ENCODE measurements at places on chromosomes 7 and 10. TPM values are rescaled to one million over a fixed set of nuclear protein-coding genes. Genes with fewer than 3 reads are reported as not detected.

- no peak for DNase-seq
These were observed 102.9 kb upstream of the FAM20C start for GRCh38 chr7:89232-90019.

Gene ZNF735
- not detected for total RNA-seq

- DNase-seq = no peak
These were observed 296.2 kb downstream of the CNTNAP2 start for GRCh38 chr7:146412781-146413180.

- DNase-seq = no peak
These were observed 5.8 kb downstream of the PWWP2B start for GRCh38 chr10:132402781-132403241.

Gene KAZALD1
- not detected for total RNA-seq

Gene PRKAR2B
- 1.9 TPM for total RNA-seq

- DNase-seq = peak; percentile 58
These were observed 23.3 kb downstream of the BPGM start for GRCh38 chr7:134669845-134670373.

DNA sequence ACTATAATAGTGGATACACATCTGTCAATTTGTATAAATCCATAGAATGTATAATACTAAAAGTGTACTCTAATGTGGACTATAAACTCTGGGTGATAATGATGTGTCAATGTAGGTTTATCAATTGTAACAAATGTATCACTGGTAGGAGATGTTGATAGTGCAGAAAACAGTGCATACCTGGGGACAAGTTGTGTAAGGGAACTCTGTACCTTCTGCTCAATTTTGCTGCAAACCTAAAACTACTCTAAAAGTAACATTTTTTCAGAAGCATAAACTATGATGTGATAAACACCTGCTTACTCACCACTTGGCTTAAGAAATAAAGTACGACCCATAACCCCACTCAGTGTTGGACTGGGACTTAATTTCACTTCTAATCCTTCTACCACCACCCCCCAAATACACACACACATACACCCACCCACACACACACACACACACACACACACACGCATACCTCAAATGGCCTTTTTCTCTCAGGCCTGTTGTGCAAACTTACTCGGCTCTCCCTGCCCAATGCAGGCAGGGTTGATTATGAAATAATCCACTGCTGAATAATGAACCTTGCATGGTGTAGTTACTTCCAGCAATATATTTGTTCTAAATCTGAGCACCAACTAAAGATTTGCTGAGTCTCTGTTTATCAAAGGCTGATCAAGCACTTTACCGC, 154.1 kb upstream of the KMT2E start:
- no peak for DNase-seq

- no peak for DNase-seq
These were observed 122.8 kb downstream of the KAT6B start for GRCh38 chr10:74949034-74949832.

Gene LRRC4
- 0.24 TPM for total RNA-seq

DNA sequence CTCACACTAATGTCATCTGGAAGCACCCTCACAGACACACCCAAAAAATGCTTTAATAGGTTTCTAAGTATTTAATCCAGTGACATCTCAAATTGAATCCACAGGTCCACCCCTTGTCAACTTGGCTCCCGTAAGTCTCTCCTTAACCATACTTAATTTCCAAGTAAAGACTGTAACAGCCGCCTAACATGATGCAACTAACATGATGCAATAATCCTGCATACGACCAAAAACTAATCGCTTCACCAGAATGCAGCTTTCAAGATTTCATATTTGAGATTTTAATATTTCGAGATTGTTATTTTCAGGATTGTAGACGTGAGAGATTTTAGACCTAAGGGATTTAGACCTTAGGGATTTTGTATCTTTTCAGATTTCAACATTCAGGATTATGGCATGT, 3.7 kb upstream of the HDAC9 start:
- no peak for DNase-seq

- no peak for DNase-seq
These were observed 55.8 kb downstream of the LOXL4 start for GRCh38 chr10:98212196-98212595.

Gene OR13A1
- total RNA-seq = not detected

Gene TDRD1
- not detected for total RNA-seq

Gene MMP21
- not detected for total RNA-seq

GRCh38 chr10:15213461-15213861, 45.0 kb upstream of the NMT2 start:
- no peak for DNase-seq

DNA sequence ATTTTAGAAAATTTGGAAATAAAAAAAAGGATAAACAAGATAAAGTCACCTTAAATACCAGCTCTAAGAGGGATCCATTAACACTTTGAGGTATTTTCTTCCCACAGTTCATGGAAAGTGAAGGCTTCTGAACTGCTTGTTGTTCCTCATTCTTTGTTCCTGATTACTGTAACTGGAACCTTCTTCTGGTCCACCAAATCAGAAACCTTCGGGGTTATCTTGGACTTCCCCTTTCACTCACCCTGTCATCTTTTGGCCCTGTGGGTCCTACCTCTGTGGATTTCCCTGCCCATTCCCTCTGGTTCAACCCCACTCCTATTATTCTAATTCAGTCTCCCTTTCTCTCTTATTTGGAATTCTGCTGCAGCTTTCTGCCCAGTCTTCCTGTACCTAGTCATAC, 116.5 kb upstream of the PRPS1L1 start:
- DNase-seq = no peak

GRCh38 chr10:19658622-19659233, 157.5 kb upstream of the PLXDC2 start:
- DNase-seq = no peak

GRCh38 chr10:36794981-36795380, 330.4 kb upstream of the ANKRD30A start:
- no peak for DNase-seq

Gene TMEM270
- not detected for total RNA-seq

GRCh38 chr7:37212556-37212955, 236.1 kb downstream of the ELMO1 start:
- no peak for DNase-seq

- no peak for DNase-seq
These were observed 18.6 kb downstream of the DMTF1 start for GRCh38 chr7:87170828-87171227.

Measured in activated CD8-positive, alpha-beta T cell treated with anti-CD3 and anti-CD28 coated beads, Interleukin-2, amount 10 ng/mL, durations not matched to agents 7 days and 5 days (primary cell).